ENCODE measurements at places on chromosomes 1 and 21. TPM values are rescaled to one million over a fixed set of nuclear protein-coding genes. Genes with fewer than 3 reads are reported as not detected.

GRCh38 chr1:25018943-25019336 is 88.9 kb upstream of the RUNX3 start:
- DNase-seq = no peak
- H3K36me3 ChIP-seq = no peaks in the 10 kb centered on the region
- H3K4me3 ChIP-seq = no peak overlapping the region

Gene SLFNL1
- total RNA-seq = 0.12 TPM

Gene PBX1
- total RNA-seq = 0.27 TPM

DNA sequence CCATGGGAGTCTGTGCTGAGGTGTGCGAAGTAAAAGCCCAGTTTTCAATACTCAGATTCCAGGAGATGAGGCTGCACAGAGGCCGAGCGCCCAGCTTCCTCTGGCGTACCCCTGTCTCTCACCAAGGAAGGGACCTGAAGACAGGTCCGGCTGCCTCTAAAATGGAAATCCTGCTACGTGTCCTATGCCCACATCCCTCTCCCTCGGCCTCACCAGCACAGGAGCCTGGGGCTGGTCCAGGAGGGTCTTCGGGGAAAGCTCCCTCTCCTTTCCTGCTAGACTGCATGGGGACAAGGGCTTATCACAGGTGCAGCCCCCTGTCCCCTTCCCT is 392 bp downstream of the MRPL55 start:
- DNase-seq = no peak
- peaks cover 33% of the 10 kb centered on the region for H3K4me1 ChIP-seq
- H3K4me3 ChIP-seq = peak overlapping the region; percentile 91
- no peaks in the 10 kb centered on the region for H3K27me3 ChIP-seq

- no peaks in the 10 kb centered on the region for H3K4me1 ChIP-seq
- DNase-seq = no peak
- H3K27ac ChIP-seq = no peak overlapping the region
- H3K27me3 ChIP-seq = peaks cover 8% of the 10 kb centered on the region
Observed at GRCh38 chr1:162229549-162229948, 147.1 kb downstream of the SPATA46 start.

Gene ERICH3
- total RNA-seq = not detected

DNA sequence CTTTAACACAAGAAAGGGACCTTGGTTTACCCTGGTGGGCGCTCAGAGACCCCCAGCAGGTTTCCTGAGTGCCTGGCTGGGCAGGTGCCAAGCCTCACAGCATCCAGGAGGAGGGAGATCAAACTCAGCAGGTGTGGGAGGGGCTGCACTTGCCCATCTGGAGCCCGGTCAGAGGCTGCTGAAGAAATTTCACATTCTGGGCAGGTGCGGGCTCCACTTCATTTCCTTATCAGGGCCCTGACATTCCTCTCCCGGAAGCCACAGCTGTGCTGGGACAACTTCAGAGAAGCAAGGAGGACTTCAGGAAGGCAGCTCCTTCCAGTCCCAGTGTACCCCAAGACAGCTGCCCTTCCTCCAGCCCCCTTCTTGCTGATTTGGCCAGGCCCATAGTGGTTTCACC is 82.9 kb downstream of the ITPKB start:
- H3K27ac ChIP-seq = peak overlapping the region; percentile 93
- H3K4me3 ChIP-seq = no peak overlapping the region
- H3K36me3 ChIP-seq = peaks cover 1% of the 10 kb centered on the region
- H3K4me1 ChIP-seq = peaks cover 61% of the 10 kb centered on the region
- H3K27me3 ChIP-seq = no peaks in the 10 kb centered on the region

DNA sequence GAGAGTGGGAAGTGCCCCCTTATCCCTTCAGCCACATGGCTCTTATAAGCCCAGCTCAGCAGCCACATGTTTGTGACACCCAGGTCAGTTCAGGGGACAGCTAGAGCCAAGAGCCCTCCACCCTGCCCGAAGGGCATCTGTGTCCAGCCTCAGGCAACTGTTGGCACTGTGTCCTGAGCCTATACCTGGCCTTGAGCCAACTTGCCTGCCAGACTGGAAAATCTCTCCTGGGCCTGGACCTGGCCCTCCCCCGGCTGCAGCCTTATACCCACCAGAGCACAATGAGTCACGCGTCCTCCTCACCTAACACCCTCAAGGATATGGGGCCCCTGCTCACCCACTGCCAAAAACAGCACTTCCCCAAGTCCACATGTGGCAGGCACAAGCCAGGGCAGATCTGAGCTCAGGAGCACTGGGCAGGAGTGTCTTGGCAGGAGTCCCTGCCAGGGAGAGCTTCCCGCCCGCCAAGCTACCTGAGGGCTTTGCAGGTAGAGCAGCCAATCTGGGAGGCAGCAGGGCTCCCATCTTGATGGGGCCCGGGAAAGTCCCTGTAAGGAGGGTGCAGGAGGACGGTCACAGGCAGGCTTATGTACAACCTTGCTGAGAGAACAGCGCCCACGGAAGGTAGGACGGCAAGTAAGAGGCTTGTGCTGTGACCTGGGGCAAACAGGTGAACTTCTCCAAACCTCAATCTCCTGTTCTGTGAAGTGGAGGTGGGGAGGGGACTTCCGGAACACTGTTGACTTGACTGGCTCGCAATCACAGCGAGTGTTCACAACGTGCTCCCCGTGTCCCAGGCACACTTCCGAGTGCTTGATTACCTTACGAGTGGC is 19.8 kb upstream of the HSPG2 start:
- peak; percentile 69 for DNase-seq
- peaks cover 29% of the 10 kb centered on the region for H3K4me1 ChIP-seq
- H3K4me3 ChIP-seq = peak overlapping the region; percentile 55
- no peaks in the 10 kb centered on the region for H3K36me3 ChIP-seq

DNA sequence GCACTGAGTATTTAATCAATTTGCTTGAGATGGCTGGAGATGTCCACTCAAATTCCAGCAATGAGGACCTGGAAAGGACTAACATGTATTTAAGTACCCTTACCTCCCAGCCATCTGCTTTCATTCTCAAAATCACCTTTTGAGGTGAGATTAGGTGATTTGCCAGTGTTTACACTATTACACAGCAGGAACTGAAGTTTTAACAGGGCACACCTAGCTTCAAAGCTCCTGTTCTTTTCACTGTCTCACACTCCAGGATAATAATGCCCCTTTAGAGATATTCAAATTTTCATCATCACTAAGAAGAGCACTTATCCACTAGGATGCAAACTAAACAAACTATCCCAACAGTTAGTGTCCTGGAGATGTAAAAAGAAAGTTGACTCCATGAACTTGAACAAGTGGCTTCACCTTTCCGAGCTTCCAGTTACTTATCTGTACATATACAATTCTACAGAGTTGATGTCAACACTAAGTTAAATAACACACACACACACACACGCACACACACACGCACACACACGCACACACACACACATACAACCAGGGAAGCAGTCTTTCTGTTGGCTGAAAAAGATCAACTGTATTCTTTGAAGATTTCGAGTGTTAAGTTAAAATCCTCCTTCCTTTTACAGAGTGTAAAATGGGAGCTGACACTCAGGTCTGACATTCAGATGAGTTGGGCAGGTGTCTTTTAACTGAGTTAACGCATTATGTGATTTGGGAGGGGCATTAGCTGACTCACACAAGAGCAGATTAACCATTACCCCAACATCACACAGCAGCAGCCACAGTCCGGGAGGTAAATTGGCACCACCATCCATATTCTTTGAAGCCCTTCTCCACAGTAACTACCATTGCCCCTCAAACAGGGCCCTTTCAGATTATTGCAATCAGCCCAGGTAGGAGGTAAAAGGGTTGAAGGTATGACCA is 15.5 kb upstream of the JAK1 start:
- no peak overlapping the region for H3K4me3 ChIP-seq
- peaks cover 18% of the 10 kb centered on the region for H3K4me1 ChIP-seq
- H3K27ac ChIP-seq = no peak overlapping the region

Gene MYOM3
- not detected for total RNA-seq

- H3K4me3 ChIP-seq = no peak overlapping the region
- H3K36me3 ChIP-seq = peaks cover 17% of the 10 kb centered on the region
- no peaks in the 10 kb centered on the region for H3K27me3 ChIP-seq
- DNase-seq = peak; percentile 26
Observed at GRCh38 chr1:11053758-11054137, 6.1 kb downstream of the SRM start.

GRCh38 chr1:43843684-43844083 is 89.9 kb upstream of the ARTN start:
- H3K36me3 ChIP-seq = peaks cover 27% of the 10 kb centered on the region
- no peak overlapping the region for H3K27ac ChIP-seq
- no peaks in the 10 kb centered on the region for H3K27me3 ChIP-seq
- no peak overlapping the region for H3K4me3 ChIP-seq

Gene DMBX1
- total RNA-seq = not detected

DNA sequence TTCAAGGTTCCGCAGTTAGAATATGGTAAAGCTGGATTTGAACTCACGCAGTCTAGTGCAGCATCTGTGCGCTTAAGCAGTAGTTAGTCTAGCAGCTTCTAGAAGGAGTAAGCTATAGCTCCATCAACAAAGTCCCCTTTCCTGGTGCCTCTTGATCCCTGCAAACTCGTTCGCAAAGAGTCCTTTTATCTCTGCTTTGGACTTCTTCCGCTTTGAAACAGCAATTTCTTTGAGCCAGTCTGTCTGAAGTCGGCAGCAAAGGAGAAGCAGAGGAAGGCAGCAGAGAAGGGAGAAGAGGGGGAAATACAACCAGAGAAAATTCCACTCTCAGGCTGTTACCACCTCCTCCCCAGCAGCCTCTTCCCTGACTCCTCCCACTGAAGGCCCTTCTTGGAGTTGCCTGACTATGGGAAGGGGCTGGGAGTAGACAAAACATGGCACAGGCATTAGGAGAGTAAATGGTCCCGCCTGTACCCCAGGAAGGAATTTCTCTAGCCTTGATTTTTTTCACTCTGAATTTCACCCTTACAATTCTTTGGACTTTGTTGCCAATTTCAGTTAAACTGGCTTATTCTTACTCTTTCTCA is 25.9 kb downstream of the HSD3B2 start:
- no peak for DNase-seq
- H3K27ac ChIP-seq = no peak overlapping the region
- H3K4me1 ChIP-seq = no peaks in the 10 kb centered on the region

GRCh38 chr1:232688398-232688797 is 58.5 kb upstream of the SIPA1L2 start:
- no peak overlapping the region for H3K4me3 ChIP-seq
- no peaks in the 10 kb centered on the region for H3K36me3 ChIP-seq
- no peak for DNase-seq
- no peak overlapping the region for H3K27ac ChIP-seq
- H3K27me3 ChIP-seq = peaks cover 11% of the 10 kb centered on the region

Gene SFN
- 0.52 TPM for total RNA-seq

- no peaks in the 10 kb centered on the region for H3K36me3 ChIP-seq
- H3K4me1 ChIP-seq = no peaks in the 10 kb centered on the region
- H3K27ac ChIP-seq = no peak overlapping the region
- H3K27me3 ChIP-seq = no peaks in the 10 kb centered on the region
Observed at GRCh38 chr1:110490791-110491451, 28.1 kb downstream of the KCNA10 start.

Data from activated naive CD4-positive, alpha-beta T cell treated with anti-CD3 and anti-CD28 coated beads for 36 hours (primary cell).